ENCODE measurements at places on chromosomes 4 and X. TPM values are rescaled to one million over a fixed set of nuclear protein-coding genes. Genes with fewer than 3 reads are reported as not detected.

SH3RF1 gene
- total RNA-seq: 8.8 TPM

PPBP gene
- total RNA-seq: 0.35 TPM

KLHL5 gene
- total RNA-seq: 15.4 TPM

F8A1 gene
- total RNA-seq: 33.1 TPM

PTPN13 gene
- total RNA-seq: 4.5 TPM

IGSF1 gene
- 2.6 TPM for total RNA-seq

FAM149A gene
- total RNA-seq: 13.9 TPM

Data from Right ventricle myocardium inferior (tissue), 1 donor.